Heart left ventricle (tissue), 16 donors: ENCODE measurements at places on chromosomes 5 and 9. TPM values are rescaled to one million over a fixed set of nuclear protein-coding genes. Genes with fewer than 3 reads are reported as not detected.

DNA sequence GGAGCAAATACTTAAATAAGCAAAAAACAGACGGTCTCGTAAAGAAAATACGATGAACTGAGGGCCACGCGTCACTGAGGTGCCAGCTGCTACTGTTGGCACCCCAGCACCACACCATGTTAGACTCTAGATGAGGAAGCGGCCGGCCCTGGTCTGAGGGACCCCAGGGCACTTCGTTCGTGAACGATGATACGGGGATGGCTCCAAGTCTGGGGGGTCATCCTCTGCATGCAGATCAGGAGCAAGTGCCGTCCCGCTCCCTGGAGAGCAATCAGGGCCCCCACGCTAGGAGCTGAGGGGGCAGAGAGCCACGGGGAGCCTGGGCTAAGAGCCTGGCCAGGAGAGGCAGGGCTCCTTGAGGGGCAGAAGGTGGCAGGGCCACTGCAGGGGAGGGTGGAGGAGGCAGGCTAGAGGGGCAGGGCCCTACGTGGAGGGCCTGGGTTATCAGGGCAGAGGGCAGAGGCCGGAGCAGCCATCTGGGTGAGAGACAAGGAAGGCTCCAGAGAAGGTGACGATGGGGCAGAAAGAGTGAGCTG lies 24.1 kb downstream of the SARDH start:
- peak; percentile 17 for DNase-seq

Gene SLC6A18
- total RNA-seq, result not detected

Gene LCN10
- 0.50 TPM for total RNA-seq

Gene BASP1
- 2.8 TPM for total RNA-seq

GRCh38 chr9:114484854-114485443 lies 20.3 kb downstream of the WHRN start:
- no peak for DNase-seq

DNA sequence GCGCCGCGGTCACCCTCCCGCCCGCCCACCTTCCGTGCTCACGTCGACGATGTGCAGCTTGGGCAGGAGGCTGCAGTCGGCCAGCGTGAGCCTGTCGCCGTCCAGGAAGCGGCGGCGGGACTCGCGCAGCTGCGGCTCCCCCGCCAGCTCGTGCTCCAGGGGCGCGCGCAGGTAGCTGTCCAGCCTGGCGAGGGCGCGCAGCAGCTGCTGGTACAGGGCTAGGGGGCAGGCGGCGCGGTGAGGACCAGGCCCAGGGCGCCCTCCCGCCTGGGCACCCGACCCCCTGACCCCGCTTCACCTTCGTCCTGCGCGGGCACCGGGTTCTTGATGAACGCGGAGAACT lies 1.5 kb downstream of the CLIC3 start:
- DNase-seq, result no peak

DNA sequence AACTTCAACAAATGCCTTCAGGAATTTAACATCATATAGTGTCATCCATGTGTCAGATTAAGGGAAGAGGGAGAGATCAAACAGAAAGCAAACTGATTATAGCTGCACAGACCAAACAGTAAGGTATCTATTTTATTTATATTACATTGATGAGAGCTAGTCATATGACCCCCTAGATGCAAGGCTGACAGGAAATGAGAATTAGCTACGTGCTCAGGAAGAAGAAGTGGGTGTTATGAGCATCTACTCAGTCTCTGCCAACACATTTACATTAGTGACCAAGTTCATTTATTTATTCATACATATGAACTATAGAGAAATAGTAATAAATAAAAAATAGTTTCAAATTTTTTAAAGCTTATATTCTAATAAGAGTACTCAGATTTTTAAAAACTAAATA lies 787.3 kb downstream of the KCTD16 start:
- no peak for DNase-seq

- DNase-seq, result peak; percentile 43
Observed at GRCh38 chr9:9002826-9003583, 1203.4 kb upstream of the DMAC1 start.

Gene WHRN
- total RNA-seq, result 1.1 TPM

Gene NME5
- total RNA-seq, result 0.50 TPM
